Stimulated activated CD8-positive, alpha-beta memory T cell treated with anti-CD3 and anti-CD28 coated beads, Interleukin-7, amount 100 ng/mL, for 1 hour (primary cell): ENCODE measurements at places on chromosomes 5 and 9.

DNA sequence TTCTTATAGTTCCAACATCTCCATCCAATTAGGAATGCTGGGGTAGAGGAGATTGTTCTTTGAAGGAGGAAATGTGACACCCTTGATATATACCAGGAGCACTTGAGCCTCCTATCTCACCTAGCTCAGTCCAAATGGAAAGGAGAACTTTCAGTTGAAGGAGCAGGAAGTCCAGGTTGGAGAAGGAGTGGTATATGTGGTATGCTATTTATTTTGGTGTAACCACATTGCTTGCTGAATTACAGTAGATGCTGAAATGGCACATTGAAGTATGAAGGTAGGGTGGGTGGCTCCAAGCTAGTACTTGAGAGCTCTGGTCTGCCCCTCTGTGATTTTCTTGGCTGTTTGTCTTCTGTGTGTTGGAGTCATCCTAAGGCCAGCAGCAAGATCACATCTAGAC lies 6.1 kb downstream of the CSNK1G3 start:
- no peak for DNase-seq

- DNase-seq, result no peak
These were observed 31.9 kb upstream of the C5orf24 start for GRCh38 chr5:134813827-134814226.

DNA sequence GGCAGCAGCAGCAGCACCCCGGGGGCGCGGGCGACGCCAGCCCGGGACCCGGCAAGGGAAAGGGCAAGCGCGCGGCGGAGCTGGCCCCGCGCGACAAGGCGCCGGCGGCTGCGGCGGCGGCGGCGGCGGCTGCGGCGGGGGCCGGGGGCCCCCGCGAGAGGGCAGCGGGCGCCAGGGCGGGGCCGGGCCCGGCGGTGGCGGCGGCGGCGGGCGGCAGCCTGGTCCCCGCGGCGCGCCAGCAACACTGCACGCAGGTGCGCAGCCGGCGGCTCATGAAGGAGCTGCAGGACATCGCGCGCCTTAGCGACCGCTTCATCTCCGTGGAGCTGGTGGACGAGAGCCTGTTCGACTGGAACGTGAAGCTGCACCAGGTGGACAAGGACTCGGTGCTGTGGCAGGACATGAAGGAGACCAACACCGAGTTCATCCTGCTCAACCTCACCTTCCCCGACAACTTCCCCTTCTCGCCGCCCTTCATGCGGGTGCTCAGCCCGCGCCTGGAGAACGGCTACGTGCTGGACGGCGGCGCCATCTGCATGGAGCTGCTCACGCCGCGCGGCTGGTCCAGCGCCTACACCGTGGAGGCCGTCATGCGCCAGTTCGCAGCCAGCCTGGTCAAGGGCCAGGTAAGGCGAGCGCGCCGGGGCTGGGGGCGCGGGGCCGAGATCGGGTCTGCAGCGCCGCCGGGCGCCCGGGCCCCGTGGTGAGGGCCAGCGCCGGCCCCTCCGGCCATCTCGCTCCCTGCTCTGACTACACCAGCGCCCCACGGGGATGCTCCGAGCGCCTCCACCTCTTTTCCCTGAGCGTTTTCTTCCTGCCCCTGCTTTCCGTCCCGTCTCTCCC lies at the start of gene UBE2QL1:
TSS of gene UBE2QL1 (plus strand) at position 238 of the 843 bp plus-strand sequence. CDS start at position 273, 35 bp downstream.
- DNase-seq, result no peak

- no peak for DNase-seq
These were observed 17.5 kb downstream of the LRRC70 start for GRCh38 chr5:62596096-62596495.

GRCh38 chr5:22693121-22693520 lies 160.0 kb downstream of the CDH12 start:
- no peak for DNase-seq

DNA sequence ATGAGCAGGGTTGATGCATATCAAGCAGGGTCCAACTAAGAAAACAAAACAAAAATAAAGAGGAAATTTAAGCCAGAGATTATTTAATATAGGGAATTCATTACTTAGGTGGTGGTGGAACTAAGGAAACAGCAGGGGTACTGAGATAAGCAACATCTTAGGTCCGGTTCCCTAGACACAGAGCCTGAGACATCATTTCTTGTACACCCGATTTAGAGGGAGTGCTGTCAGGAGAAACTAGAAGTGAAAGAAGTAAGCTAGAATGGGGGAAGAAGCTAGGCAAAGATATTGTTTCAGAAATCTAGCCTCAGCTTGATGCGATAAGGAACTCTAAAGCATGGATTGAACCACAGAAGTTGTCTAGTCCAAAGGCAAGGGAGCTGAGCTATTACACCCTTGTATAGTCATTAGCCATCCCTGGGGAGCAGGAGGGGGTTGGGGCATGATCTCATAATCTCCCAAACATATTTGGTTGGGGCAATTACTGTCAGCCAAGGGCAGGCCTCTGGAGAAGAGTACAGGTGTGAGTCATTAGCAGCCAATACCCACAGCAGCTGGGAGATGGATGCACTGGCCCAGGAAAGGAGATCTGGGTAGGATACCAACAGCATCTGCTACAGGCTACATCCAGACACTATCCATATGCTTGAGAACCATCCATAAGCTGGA lies 194.5 kb downstream of the ARL15 start:
- DNase-seq, result no peak

DNA sequence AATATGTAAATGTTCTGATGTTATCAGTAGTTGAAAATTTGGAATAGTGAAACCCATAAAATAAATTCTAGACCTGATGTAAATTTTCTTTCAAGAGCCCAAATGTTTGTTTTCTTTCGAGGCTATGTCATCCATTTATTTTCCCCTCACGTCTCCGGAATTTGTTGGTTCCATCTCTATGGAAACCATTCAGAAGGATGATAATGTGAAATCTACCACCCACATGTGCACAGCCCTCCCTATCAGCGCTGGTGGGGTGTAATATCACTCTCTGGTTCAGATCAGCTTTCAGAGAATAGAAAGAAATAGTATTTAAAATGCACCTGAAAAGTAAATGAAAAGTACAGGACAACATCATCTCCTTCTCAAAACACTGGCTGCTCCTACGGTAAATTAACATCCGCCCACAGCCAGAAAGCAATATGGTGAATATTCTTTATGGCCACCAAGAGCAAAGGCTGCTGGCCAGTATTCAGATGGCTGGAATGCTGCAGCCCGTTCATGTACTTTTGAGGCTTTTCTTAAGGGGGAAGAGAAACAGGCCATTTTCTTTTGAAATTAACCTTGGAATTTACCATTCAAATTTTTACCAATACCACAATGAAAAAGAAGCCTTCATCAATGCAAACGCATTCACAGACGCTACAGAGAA lies 28.5 kb downstream of the GLDC start:
- no peak for DNase-seq

DNA sequence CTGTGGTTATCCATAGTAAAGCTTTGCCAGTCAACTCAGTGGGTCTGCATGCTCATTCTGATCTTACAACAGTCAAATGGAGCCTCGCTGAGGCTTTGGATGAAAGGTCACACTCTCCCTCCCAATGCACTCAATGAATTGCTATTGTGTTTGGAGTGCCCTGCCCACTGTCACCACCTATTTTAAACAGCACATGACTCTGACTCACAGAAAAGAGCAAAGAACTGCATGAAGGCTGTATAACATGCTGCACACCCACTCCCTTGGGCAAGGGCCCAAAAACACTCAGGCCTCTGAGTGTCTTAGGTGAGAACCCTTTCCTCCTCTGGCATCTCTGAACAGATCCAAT lies 118.7 kb upstream of the CCDC112 start:
- DNase-seq, result no peak
